ENCODE measurements at places on chromosomes 1 and 21. TPM values are rescaled to one million over a fixed set of nuclear protein-coding genes. Genes with fewer than 3 reads are reported as not detected.

The TP73 gene
- total RNA-seq: 0.30 TPM

The GJA4 gene
- total RNA-seq: 4.0 TPM

The CCDC190 gene
- 4.8 TPM for total RNA-seq

The POU3F1 gene
- 3.0 TPM for total RNA-seq

The LAD1 gene
- 0.30 TPM for total RNA-seq

The TFAP2E gene
- total RNA-seq: 1.3 TPM

The SLC45A3 gene
- 9.5 TPM for total RNA-seq

The SGIP1 gene
- total RNA-seq: 66.7 TPM

- no peak for DNase-seq
Observed at GRCh38 chr1:65844821-65845534, 52.3 kb downstream of the PDE4B start.

DNA sequence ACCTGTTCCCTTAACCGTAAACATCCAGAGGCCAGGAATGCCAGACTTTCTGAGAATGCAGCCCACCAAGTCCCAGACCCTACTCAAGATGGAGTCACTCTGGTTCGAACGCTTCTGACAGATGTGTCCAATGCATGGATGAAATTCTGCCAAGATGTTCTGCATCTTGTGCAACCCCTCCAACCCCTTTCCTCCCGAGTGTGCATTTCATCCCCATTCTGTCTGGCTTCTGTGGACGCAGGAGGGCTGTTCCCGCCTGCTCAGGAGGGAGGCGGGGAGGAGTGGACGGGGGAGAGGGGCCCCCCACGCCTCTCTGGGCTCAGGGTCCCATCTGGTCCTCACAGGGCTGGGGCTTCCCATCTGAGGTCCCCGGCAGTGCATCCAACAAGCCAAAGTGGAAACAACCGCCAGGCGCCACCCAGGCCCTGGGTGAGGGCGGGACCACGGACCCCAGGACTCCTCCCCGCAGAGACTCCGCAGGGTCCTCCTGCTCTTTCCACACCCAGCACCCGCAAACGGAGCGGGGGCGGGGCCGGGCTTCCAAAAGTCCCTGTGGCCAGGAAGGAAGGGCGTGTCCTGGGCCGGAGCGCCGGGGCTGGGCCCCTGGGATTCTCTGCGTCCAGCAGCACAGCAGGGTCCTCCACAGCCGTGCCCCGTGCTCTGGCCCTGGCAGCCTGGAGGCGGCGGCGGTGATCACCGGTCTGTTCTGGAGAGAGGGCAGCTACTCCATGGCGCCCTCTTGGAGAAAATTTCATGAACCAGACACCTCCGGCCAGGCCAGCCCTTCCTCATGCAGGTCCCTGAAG lies 27.8 kb upstream of the SUMO3 start:
- no peak for DNase-seq

GRCh38 chr1:192439373-192440025 lies 122.7 kb downstream of the RGS21 start:
- no peak for DNase-seq

GRCh38 chr1:48105165-48105564 lies 108.0 kb upstream of the TRABD2B start:
- peak; percentile 2 for DNase-seq

DNA sequence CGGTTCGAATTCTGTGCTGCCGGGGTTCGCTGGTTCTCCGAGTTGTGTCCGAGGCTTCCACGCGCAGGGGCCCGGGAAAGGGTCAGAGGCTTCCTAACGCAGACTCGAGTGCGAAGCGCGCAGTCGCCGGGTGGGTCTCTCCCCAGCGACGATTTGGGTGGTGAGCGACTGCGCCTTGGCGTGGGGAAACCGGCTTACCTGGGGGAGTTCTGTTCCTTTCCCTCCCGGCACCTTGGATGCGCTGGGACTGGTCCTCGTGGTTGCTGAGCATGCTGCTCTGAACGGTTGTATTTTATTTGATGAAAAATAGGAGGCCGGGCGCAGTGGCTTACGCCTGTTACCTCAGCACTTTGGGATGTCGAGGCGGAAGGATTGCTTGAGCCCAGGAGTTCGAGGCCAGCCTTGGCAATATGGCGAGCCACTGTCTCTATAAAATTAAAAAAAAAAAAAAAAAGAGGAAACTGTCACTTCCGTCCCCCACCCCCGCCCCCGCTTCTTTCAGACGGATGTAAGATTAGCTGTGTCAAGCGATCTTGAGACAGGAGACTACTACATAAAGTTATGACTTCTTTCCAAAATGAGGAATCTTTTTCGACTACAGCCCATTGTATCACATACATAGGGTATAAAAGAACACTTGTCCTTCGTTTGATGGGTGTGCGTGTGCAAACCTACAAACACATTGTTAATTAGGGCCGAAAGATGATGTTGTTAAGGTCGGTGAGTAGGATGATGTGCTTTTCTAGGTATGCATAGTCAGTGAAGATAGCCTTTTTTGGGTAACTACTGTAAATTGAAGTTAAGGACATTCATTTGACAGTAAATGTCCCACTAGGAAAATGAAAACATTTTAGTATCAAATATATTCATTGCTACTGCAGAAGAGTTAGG lies at the start of gene CCDC18:
CCDC18 (plus strand) TSS at position 2 of the 891 bp plus-strand sequence. CDS start 2,638 bp downstream, outside the sequence.
- no peak for DNase-seq

- DNase-seq: no peak
Observed at GRCh38 chr1:171252482-171252881, 4.2 kb downstream of the FMO1 start.

- no peak for DNase-seq
Observed at GRCh38 chr1:205791568-205792180, 16.4 kb upstream of the RAB29 start.

GRCh38 chr1:70891051-70891843 lies 156.4 kb downstream of the PTGER3 start:
- no peak for DNase-seq

- no peak for DNase-seq
Observed at GRCh38 chr1:1127551-1128451, 11.9 kb upstream of the C1orf159 start.

GRCh38 chr1:96966536-96967138 lies 245.1 kb downstream of the PTBP2 start:
- peak; percentile 91 for DNase-seq

- DNase-seq: no peak
Observed at GRCh38 chr1:915295-916172, 8.2 kb upstream of the SAMD11 start.

GRCh38 chr1:156502391-156502893 lies 1.9 kb upstream of the MEF2D start:
- DNase-seq: no peak

DNA sequence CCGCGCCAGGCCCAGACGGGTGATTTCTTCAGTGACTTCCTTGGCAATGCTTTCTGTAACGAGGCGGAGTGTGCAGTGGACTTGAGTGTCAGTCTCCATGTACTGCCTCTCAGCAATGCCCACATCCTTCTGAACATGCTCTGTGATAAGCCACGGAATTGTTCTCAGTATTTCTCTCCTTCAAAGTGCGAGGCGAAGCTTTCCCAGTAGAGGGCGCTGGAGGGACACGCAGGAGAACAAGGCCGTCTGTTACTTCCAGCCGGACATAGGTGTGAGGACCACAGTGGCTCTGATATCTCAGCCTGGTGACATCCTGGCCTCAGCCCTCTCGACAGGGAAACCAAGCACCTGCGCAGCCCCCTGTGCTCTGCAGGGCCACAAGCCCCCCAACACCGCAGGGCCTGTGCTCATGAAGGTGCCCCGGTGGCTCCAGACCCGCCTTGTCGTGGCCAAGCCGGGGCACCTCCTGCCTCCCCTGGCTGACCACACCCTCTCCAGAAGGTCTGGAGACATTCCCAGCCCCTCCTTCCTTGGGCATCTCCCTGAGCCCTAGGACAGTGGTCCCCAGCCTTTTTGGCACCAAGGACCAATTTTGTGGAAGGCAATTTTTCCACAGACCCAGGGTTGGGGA lies 46.1 kb upstream of the BACE2 start:
- DNase-seq: peak; percentile 90

DNA sequence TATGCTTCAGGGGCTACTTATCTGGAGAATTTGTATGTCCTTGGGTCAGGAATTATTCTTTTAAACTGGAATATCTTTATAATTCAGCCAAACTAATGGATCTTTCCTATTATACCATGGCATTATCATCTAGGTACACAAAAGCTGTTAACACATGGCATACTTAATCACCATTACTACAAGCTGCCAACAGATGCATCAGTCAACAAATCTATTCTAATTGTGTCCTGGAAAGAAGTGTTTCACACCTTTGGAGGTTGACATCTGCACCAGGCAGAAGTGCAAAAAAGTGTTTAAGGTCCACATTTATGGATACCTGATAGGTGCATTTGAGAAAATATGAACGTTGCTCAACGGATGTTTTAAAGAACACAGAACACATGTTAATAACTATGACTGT lies 470.2 kb upstream of the ADGRL2 start:
- no peak for DNase-seq

DNA sequence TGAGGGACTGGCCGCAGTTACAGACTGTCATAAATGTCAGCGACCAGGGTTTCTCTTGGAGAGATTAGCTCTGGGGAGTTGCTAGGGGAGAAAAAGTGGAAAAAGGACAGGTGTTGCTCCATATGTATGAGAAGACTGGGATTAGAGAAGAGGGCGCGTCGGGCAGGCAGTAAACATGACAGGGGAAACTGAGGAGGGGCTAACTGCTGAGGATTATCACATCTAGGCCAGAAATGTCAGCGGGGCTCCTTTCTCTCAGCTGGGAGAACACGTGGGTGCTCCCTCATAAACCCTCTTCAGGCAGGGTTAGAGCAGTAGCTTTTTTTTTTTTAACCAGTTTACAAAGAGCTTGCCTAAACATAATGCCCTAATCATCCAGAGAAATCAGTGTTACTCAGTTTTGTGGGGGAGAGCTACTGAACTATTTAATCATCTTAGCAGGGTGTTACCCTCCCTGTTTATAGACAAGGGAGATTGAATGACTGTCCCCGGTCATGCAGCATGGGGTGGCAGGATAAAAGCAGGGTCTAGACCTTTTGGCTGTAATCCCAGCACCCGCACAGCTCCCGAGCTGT lies 35.2 kb downstream of the ELAPOR1 start:
- DNase-seq: peak; percentile 19

DNA sequence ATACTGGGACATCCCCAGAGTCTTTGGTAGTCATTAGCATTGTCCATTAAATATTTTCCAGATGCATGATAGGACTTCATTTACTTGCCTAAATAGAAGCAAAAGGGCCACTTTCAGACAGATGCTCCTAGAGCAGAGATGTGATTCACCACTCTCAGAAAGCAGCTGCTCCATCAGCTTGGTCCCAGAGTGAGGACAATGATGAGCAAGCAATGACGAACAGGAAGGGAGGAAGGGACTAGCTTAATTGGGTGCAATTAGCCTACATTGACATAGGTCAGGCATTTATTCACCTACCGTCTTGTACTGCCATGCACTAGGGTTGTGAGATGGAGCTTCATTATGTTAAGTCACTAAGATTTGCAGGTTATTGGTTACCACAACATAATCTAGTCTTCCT lies 85.1 kb upstream of the PLXNA2 start:
- DNase-seq: no peak

GRCh38 chr1:204560590-204561150 lies 44.5 kb downstream of the MDM4 start:
- DNase-seq: no peak

DNA sequence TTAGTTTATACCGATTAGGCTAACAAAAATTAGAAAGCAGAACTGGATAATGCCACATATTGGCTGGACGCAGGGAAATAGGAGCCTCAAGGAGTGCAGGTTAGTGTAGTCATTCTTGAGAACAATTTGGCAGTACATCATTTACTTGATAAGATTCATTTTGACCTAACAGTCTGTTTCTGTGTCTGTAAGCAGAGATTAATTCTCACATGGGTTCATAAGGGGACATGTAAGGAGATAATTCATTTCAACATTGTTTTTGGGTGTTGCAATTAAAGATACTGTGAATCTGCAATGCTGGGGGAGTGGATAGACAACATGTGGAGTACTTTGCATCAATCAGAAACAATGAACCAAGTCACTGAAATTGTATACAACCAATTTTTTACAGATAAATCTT lies 32.0 kb downstream of the AGO3 start:
- DNase-seq: no peak

GRCh38 chr1:109979489-109980091 lies 5.0 kb upstream of the AHCYL1 start:
- no peak for DNase-seq

- DNase-seq: no peak
Observed at GRCh38 chr1:103142461-103142860, 34.1 kb upstream of the COL11A1 start.

GRCh38 chr1:228514421-228514820 lies 27.2 kb downstream of the RNF187 start:
- no peak for DNase-seq

DNA sequence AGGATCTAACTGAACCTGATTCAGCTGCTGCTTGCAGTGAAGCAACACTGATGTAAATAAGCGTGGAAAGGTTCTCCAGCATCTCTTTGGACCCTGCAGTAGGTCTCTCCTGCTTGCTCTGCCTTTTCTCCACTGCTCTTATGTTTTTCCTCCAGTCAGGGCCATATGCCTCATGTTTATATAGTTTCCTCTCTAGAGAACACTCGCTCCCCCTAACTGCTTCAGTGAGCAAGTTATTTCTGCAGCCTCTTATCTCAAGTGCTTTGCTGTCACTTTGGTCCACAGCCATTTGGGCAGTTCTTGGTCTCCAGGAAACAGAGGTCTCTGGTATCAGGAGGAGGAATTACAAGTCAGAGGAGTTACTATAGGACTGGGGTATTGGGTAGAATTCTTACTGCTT lies 5.3 kb downstream of the PRUNE1 start:
- DNase-seq: no peak
